Naive thymus-derived CD8-positive, alpha-beta T cell (primary cell): ENCODE measurements at places on chromosomes 5 and 9. TPM values are rescaled to one million over a fixed set of nuclear protein-coding genes. Genes with fewer than 3 reads are reported as not detected.
A peak's percentile ranks its signal among the peaks of the same experiment; 100 is the strongest.

DNA sequence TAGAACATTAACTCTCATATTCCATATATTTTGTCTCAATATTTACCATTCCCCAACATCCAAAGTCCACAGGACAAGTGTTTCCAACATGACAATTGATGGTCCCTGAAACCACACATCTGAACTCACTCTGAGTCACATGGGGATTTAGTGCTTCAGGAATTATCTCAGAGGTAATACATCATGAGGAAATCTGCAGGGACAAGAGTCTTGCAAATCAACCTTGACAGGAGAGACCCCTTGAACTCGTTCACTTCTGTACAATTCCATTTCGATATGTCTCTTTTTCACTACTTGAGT, 119.7 kb upstream of the ABCA1 start:
- H3K36me3 ChIP-seq = no peaks in the 10 kb centered on the region
- peaks cover 10% of the 10 kb centered on the region for H3K4me1 ChIP-seq
- DNase-seq = no peak
- no peak overlapping the region for H3K27ac ChIP-seq

DNA sequence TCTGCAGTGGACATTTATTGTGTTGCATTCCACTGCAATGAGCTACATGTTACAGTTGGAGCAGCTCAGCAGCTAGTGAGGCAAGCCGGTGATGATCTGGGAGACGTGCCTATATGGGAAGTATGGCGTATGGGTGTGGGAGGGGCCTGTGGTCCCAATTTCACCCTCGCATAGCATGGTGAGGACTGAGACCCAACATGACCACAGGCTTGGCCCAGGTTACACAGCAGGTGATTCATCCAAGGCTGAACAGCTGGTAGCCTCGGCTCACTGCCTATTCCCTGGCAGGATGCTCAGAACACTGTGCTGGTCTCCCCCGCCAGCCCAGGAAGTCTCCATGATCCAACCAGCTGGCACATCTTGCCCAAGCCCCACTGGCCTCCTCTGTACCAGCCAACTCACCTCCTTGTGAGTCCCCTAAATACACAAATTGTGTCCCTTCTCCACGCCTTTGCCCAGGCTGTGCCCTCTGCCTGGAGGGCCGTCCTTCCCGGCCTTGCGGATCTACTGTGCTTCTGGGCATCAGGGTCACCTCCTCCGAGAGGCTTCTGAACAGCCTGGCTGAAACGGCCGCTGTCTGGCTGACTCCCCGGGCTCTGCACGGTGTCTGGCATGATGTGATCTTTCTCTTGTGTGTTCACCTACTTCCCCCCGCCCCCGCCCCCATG, 81.4 kb downstream of the NSUN2 start:
- H3K4me1 ChIP-seq = no peaks in the 10 kb centered on the region
- peaks cover 6% of the 10 kb centered on the region for H3K27me3 ChIP-seq
- H3K27ac ChIP-seq = no peak overlapping the region
- no peak overlapping the region for H3K4me3 ChIP-seq
- no peak for DNase-seq

The SPATA31A6 gene
- not detected for total RNA-seq

DNA sequence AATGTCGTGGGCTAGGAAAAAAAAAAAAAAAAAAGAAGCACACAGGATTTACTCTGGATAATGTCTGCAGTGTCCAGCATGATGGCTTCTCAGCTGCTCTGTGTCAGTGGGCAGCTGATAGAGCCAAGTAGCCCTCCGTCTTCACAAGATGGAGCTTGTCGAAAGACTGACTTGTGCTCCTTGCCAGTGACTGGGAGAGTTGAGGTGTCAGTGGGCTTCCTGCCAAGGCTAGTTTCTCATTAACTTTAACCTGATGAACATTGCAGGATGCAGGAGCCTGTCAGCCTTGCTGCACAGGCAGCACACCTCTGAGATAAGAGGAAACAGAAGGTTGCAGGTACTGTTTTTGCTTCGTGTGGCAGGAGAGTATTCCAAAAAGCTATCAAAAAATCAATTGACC, 171.4 kb upstream of the SGCD start:
- H3K4me3 ChIP-seq = no peak overlapping the region
- H3K27me3 ChIP-seq = no peaks in the 10 kb centered on the region
- H3K27ac ChIP-seq = no peak overlapping the region
- H3K36me3 ChIP-seq = no peaks in the 10 kb centered on the region

- no peak overlapping the region for H3K27ac ChIP-seq
- no peak for DNase-seq
- no peak overlapping the region for H3K4me3 ChIP-seq
- peaks cover 17% of the 10 kb centered on the region for H3K36me3 ChIP-seq
- peaks cover 41% of the 10 kb centered on the region for H3K27me3 ChIP-seq
- H3K4me1 ChIP-seq = no peaks in the 10 kb centered on the region
Measured at GRCh38 chr5:115150512-115150911, 19.2 kb downstream of the TRIM36 start.

DNA sequence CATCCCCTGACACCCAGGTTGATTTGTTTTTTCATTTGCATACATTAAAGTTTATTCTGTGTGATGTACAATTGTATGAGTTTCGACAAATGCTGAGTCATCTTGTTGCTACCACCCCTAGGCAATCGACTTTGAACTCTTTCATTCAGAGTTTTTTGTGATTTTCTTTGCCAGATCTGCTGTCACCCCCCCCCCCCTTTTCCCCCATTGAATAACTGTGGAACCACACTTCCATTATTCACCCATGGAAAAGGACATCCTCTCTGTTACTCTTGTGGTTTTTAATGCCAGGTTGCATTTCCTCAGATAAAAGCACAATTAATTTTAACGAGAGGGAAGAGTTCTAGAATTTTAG, 13.7 kb upstream of the FAM120AOS start:
- peaks cover 81% of the 10 kb centered on the region for H3K4me1 ChIP-seq
- H3K36me3 ChIP-seq = no peaks in the 10 kb centered on the region
- DNase-seq = no peak
- no peak overlapping the region for H3K4me3 ChIP-seq
- H3K27ac ChIP-seq = no peak overlapping the region

DNA sequence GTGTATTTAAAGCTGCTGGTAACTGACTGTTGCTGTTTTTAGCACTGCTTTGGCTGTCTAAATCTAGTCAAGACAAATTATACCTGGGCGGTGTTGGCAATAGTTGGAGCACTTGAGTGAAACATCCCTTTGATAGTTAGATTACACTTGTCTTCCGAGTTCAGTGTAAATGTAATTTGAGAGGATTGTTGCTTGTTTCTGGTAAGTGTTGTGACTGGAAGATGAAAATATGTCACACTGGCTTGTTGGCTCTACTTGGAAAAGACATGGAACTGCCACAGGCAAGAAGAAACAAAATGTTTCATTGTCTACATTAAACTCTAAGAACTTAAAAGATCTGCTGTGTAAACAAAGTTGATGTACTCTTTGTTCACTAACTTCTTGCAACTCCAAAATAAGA, 49.2 kb upstream of the PTPRD start:
- H3K27me3 ChIP-seq = no peaks in the 10 kb centered on the region
- no peak for DNase-seq
- no peak overlapping the region for H3K4me3 ChIP-seq
- no peaks in the 10 kb centered on the region for H3K36me3 ChIP-seq

The OR1J2 gene
- total RNA-seq = not detected

The PAPPA gene
- not detected for total RNA-seq

The FBXO38 gene
- total RNA-seq = 96.7 TPM

- H3K27me3 ChIP-seq = peaks cover 47% of the 10 kb centered on the region
- H3K4me3 ChIP-seq = peak overlapping the region; percentile 77
- H3K4me1 ChIP-seq = peaks cover 13% of the 10 kb centered on the region
- DNase-seq = no peak
Measured at GRCh38 chr9:84139296-84140070, 158.9 kb downstream of the RMI1 start.

DNA sequence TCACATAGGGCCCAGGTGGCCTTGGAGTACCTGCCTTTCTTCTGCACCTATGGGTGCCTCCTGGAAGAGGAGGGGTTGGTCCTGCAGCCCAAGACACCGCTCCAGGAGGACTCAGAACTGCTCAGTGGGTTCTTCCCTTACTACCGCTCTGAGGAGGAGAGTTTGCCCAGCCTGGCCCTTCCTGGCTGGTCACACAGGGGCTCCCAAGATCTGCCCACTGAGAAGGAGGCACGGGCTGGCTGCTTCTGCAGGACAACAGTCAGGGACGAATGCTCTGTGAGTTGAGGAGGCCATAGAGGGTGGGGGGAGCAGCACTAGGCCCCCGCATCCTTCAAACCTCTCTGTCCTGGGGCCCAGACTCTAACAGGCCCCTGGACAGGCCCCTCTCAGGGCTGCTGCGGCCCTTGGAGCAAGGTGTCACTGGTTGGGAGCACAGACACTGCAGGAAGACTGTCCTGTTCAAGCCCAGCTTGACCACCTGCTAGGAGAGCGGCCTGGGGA, 9.9 kb upstream of the SLC25A48 start:
- no peaks in the 10 kb centered on the region for H3K36me3 ChIP-seq
- H3K4me1 ChIP-seq = no peaks in the 10 kb centered on the region
- DNase-seq = no peak
- H3K27ac ChIP-seq = no peak overlapping the region
- H3K4me3 ChIP-seq = no peak overlapping the region

GRCh38 chr5:178468196-178468685, 122.0 kb downstream of the COL23A1 start:
- H3K36me3 ChIP-seq = no peaks in the 10 kb centered on the region
- no peaks in the 10 kb centered on the region for H3K4me1 ChIP-seq
- no peak for DNase-seq
- peaks cover 2% of the 10 kb centered on the region for H3K27me3 ChIP-seq
- no peak overlapping the region for H3K4me3 ChIP-seq
- H3K27ac ChIP-seq = no peak overlapping the region

The F2RL2 gene
- total RNA-seq = not detected

- H3K4me3 ChIP-seq = no peak overlapping the region
- H3K27ac ChIP-seq = no peak overlapping the region
- DNase-seq = no peak
- no peaks in the 10 kb centered on the region for H3K36me3 ChIP-seq
Measured at GRCh38 chr9:127128341-127129072, 6.1 kb upstream of the ANGPTL2 start.

The RASA1 gene
- total RNA-seq = 26.1 TPM

The OTP gene
- not detected for total RNA-seq

GRCh38 chr9:78053627-78054026, 22.0 kb upstream of the GNAQ start:
- peaks cover 33% of the 10 kb centered on the region for H3K4me1 ChIP-seq
- H3K27me3 ChIP-seq = peaks cover 1% of the 10 kb centered on the region
- H3K36me3 ChIP-seq = no peaks in the 10 kb centered on the region
- peak overlapping the region; percentile 57 for H3K4me3 ChIP-seq
- DNase-seq = no peak
- peak overlapping the region; percentile 58 for H3K27ac ChIP-seq

The ALDOB gene
- not detected for total RNA-seq

DNA sequence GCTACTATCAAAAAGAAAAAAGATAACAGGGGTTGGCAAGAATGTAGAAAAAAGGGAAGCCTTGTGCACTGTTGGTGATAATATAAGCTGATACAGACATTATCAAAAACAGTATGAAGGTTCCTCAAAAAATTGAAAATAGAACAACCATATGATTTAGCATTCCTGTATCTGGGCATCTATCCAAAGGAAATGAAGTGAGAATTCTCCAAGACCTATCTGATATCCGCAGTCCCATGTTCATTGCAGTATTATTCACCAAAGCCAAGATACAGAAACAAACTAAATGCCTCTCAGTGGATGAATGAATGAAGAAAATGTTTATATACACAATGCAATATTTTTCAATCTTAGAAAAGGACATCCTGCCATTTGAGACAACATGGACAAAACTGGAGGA, 1943.3 kb downstream of the MAT2B start:
- no peak overlapping the region for H3K4me3 ChIP-seq
- DNase-seq = no peak

- no peak for DNase-seq
- H3K4me1 ChIP-seq = peaks cover 10% of the 10 kb centered on the region
- no peaks in the 10 kb centered on the region for H3K27me3 ChIP-seq
Measured at GRCh38 chr9:33375238-33375840, 27.0 kb downstream of the AQP7 start.

DNA sequence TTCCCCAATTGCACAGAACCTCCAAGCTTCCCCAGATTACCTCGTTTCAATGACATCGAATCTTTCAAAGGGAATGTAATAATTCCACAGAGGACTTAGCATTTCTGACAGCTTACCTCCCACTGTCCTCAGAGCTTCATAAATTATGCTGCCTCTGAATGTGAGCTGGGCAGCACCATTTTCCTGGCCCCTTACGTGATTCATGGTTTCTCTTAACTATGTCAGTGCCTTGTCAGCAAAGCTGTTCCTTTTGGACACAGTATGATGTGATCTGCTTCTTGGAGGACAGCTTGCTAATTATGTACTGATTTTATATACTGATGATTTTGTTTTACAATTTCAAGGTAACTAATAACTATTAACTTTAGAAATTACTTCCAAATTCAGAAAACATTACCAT, 27.7 kb upstream of the SSBP2 start:
- peak overlapping the region; percentile 76 for H3K4me3 ChIP-seq
- DNase-seq = no peak
- no peaks in the 10 kb centered on the region for H3K27me3 ChIP-seq
- H3K36me3 ChIP-seq = no peaks in the 10 kb centered on the region

GRCh38 chr5:179509845-179510244, 40.5 kb upstream of the RUFY1 start:
- no peaks in the 10 kb centered on the region for H3K36me3 ChIP-seq
- H3K27me3 ChIP-seq = no peaks in the 10 kb centered on the region
- no peak overlapping the region for H3K27ac ChIP-seq
- DNase-seq = no peak

DNA sequence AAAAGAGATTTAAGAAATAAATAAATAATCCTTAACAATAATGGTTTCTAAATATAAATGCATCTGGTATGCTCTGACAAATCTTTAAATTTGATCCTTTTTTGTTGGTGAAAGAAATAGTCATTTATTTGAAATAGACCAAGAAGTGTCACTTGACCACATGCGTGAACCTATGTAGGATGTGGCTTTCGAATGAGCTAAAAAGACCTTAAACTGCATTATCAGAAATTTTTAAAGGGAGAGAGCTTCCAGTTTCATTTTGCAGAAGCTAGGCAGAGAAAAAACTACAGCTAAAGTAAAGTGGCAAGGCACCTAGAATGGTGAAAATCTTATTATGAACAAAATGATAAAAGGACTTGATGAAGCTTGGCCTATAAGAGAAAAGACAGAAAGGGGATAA, 309.2 kb upstream of the EFNA5 start:
- DNase-seq = no peak
- H3K36me3 ChIP-seq = peaks cover 5% of the 10 kb centered on the region
- H3K27ac ChIP-seq = no peak overlapping the region
- peaks cover 2% of the 10 kb centered on the region for H3K4me1 ChIP-seq
- H3K4me3 ChIP-seq = no peak overlapping the region
- H3K27me3 ChIP-seq = no peaks in the 10 kb centered on the region

DNA sequence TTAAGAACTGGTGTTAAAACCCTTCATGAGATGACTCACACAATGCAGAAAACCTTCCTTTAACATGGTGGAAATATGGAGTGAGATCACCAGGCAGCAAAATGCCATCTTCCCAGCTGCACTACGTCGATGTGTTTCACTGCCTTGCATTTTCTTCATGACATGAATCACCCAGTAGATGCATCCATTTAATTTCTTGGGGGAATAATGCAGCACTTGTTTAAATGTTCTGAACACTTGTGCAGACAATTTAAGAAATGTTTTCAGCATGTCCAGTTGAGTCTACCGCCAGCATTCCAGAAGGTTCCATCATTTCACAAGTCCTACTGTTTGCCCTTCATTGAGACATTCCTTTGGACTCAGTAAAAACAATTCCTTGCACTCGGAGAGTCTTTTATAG, 81.6 kb downstream of the ADAMTS16 start:
- no peaks in the 10 kb centered on the region for H3K4me1 ChIP-seq
- no peak overlapping the region for H3K27ac ChIP-seq
- no peak overlapping the region for H3K4me3 ChIP-seq
- no peaks in the 10 kb centered on the region for H3K36me3 ChIP-seq
- no peak for DNase-seq
